ENCODE measurements at places on chromosomes 3 and 15. TPM values are rescaled to one million over a fixed set of nuclear protein-coding genes. Genes with fewer than 3 reads are reported as not detected.

GRCh38 chr15:59039225-59039624 is 51.8 kb downstream of the RNF111 start:
- DNase-seq: no peak

CYP1A2 gene
- polyA plus RNA-seq: 0.17 TPM

DNA sequence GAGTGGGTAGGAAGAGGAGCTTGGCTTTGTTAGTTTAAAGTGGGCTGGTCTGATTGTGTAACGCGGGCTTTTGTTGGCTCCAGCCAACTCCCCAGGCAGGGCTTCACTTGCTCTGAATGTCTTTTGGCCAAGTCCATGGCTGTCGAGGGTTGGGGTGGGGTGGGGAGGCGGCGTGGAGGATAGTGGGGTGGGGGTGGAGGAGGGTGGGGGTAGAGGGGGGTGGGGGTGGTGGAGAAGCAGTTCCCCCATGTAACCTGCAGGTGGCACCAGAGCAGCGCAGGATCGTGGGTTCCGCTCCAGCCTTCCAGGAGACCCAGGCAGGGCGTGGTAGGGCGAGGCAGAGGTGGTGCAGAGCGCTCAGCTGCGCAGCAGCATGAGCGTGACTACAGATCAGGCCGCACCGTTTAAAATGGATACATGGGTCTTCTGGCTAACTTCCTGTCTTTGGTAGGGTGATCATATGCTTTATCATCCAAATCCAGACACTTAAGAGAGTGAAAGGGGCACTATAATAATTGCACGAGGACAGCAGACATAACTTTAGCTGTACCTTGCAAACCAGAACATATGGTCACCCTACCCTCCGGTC is 28.3 kb downstream of the GOLGA6A start:
- DNase-seq: peak; percentile 85

GRCh38 chr3:152289708-152290107 is 21.0 kb downstream of the MBNL1 start:
- no peak for DNase-seq

CPN2 gene
- 4.6 TPM for polyA plus RNA-seq

TMEM62 gene
- 17.3 TPM for polyA plus RNA-seq

DNA sequence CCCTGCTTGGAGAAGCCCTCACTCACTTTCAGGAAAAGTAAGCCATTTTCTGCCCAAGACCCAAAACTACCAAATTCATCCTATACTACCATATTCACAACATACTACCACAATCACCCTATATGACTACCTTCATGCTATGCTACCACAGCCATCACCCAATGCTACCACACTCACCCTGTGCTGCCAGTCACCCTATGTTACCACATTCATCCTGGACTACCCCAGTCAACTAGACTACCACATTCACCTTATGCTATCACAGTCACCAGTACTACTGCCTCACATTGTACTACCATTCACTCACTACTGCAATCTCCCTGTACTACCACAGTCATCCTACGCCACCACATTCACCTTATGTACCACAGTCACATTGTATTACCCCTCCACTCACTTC is 58.4 kb upstream of the CDV3 start:
- DNase-seq: no peak

DNA sequence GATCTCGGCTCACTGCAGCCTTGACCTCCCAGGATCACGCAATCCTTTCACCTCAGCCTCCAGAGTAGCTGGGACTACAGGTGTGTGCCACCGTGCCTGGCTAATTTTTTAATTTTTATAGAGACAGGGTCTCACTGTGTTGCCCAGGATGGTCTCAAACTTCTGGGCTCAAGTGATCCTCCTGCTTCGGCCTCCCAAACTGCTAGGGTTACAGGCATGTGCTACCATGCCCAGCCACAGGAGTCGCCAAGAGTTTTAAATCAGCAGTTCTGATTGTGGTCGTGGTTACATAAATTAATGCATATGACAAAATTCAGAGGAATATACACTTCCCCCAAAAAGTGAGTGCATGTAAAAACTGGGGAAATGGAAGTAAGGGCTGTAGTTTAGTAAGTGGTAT is 32.9 kb downstream of the MEGF11 start:
- DNase-seq: no peak

DNA sequence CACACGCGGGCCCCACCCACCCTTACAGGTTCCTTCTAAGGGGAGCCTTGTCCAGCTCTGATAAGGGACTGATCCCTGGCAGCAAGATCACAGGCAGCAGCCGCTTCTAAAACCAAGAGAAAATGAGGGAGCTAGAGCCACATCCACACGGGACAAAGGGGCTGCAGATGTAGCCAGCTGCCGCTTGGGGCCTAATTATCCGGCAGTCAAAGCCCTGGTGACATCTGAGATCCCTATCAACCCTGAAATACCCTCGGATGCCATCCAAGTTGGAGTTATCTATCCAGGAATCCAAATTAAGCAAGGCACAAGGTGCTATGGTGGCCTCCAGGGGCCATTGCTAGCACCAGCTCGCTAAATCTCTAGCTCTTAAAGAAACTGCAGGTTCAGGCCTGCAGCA is 248.3 kb downstream of the VPS13C start:
- no peak for DNase-seq

GOLGA8O gene
- polyA plus RNA-seq: 0.07 TPM
